ENCODE measurements at places on chromosomes 2 and 18.

- no peak for DNase-seq
Observed at GRCh38 chr18:25825056-25825455, 265.4 kb downstream of the SS18 start.

- no peak for DNase-seq
Observed at GRCh38 chr2:18093196-18093595, 214.7 kb downstream of the KCNS3 start.

GRCh38 chr2:59888015-59888414 is 665.4 kb downstream of the BCL11A start:
- peak; percentile 3 for DNase-seq

- DNase-seq, result no peak
Observed at GRCh38 chr2:39934851-39935250, 155.8 kb upstream of the THUMPD2 start.

DNA sequence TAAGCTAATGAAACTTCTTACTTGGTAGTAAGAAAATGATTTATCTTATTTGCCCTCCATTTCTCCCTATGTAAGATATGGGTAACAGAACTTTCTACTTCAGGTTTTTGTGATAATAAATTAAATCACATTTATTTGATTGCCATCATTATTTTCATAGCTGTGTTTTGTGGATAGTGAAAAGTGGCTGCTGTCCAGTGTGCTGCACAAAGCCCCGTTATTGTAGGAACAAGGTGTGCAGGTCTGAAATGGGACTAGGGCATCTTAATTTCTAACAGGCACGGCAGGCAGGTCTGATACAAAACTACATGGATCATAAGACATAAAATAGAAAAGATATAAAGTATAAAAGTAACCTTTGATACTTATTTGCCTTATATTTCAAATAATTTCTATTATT is 51.6 kb upstream of the THSD7B start:
- no peak for DNase-seq

- DNase-seq, result no peak
Observed at GRCh38 chr18:8526332-8526731, 82.9 kb upstream of the RAB12 start.

All from stimulated activated CD8-positive, alpha-beta memory T cell treated with anti-CD3 and anti-CD28 coated beads, Interleukin-12 subunit alpha, Interleukin-12 subunit beta, amount 100 ng/mL, for 4 hours (primary cell).